ENCODE measurements at places on chromosomes 11 and 22.

DNA sequence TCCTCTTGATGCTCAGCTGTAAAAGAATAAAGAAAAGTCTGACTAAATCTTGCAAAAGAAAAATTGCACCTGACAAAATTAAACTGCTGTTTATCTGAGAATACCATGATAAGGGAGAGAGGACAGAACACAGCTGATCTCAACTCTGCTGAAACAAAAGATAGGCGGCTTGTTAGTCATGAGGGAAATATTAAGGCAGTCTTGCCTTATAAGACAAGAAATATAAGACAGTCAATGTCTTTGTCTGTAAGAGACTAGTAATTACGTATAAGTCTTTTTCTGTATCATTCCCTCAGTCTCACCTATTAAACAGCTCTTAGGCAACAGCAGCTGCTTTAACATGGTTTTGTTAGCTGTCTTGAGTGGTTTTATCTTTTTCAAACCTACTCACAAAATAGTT lies 296.6 kb downstream of the LUZP2 start:
- no peak for DNase-seq

GRCh38 chr11:61149624-61150615 lies 11.3 kb downstream of the VPS37C start:
- no peak for DNase-seq

GRCh38 chr22:42889304-42889703 lies 32.2 kb upstream of the ARFGAP3 start:
- no peak for DNase-seq

DNA sequence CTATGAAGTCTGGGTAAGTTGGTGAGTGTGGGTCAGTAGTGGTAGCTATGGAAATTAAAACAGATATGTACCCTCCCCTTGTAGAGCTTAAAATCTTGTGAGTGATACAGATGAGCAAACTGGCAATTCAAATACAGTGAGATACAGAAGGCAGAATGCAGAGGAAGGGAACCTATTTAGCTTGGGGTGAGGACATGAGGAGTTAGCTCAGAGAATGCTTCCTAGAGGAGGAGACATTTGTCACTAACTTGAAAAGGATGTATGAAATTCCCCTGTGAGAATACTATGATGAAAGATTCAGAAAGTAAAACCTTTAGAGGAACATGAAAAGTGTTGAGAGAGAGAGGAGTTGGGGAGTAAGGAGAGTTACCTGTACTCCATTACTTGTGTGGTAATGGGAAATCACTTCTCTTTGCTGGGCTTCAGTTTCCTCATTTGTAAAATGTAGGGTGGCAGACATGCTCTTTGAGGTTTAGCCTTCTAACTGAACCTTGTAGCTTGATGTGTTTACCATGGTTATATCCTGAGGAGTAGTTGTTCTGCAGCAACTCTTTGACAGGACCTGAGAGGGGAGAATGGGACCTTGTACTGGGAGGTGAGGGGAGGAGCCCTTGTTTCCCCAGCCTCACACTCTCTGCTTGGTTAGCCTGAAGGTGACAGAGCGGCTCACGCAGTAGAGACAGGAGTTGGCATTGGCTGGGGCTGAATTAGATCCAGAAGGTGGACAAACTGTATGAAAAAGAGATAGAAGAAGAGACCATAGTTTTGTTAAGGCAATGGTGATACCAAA lies 17.9 kb downstream of the SWAP70 start:
- no peak for DNase-seq

DNA sequence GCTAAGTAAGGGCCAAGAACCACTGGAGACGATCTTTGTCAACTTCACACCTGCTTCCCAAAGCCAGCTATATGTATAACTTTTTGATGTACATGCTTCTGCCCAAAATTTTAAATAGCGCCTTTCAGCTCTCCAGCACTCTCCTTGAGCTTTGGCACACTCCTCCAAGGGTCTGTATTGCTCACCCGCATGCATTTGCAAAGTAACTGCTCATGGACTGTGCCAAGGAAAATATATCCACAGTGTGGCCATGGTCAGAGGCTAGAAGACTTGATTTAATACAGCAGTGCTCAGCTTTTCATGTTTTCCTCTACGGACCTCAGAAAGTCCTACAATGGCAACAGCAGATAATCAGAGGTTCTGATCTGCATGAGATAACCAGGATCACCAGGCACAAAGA lies 550.1 kb downstream of the SOX6 start:
- no peak for DNase-seq

- DNase-seq = no peak
Observed at GRCh38 chr11:82191695-82192094, 542.0 kb downstream of the FAM181B start.

GRCh38 chr11:20388096-20389055 lies 860 bp downstream of the PRMT3 start:
- peak; percentile 17 for DNase-seq

- DNase-seq = no peak
Observed at GRCh38 chr11:34514597-34514996, 1.0 kb upstream of the ELF5 start.

- DNase-seq = no peak
Observed at GRCh38 chr22:41217553-41218157, 12.5 kb downstream of the L3MBTL2 start.

DNA sequence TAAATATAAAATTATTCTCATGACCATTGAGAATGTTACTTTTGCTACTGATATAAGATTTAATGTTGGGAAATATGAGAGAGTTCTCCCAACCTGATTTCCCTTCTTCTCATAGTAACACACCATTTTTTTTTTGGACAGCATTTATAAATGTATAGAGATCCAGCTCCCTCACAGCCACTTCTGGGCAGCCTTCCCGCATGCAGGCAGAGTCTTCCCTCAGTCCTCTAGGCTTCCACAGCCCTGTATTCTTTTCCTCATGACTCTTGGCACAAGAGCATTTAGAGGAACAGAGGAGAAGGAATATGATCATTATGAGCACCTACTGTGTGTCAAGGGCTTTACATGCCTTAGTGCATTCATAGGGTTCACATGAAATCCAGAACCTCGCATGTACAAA lies 9.0 kb downstream of the DTX4 start:
- no peak for DNase-seq

DNA sequence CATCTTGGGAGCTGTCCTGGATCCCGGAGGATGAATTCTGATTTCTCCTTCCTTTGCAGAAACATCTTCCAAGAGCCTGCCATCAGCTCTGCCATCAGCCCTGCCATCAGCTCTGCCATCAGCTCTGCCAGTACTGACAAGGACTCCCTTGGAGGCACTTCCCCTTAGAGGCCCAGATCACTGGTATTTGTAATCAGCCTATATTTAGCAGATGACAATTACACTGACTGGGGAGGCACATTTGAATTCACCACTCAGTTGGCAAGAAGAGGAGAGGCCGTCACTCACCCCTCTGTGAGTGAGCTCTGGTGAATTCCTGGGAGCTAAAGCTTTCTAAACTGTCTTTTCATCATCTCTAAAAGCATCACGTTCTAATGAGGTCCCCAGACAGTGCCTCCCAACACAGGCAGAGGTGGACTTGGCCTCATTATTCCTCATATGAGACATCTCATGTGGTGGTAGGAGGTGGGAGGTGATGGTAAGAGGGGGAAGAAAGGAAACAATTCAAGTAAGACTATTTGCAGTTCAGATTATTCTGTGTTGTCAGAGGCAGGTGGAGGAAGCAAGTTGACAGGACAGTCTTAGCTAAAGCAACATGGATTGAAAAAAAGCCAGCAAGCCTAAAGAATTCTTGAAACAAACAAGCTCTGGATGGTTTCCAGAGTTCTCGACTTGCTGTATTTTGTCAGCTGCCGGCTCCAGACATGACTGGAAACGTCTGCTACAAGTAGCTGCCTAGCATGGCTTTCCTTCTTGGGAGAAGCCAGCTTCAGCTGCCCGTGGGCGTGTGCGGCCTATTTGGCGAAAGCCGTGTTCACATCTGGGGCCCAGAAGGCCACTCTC lies 771.7 kb downstream of the TBC1D22A start:
- no peak for DNase-seq

GRCh38 chr11:134120143-134120850 lies 51.4 kb downstream of the JAM3 start:
- DNase-seq = no peak

DNA sequence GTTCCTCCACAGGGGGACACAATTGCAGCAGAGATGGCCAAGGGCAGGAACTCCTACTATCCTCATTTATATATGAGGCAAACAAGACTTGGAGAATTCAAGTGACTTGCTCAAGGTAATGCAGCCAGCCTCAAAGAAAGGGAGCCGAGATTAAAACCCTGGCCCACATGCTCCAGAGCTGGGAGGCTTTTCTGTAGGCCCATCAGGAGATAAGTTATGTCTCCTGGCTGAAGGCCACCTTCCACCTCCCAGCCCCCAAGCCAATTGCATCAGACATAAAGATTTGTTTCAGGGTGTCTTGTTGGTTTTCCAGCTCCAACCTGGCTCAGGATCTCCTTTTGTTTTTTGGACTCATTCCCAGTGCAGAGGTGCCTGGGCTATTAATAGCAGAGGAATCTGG lies 59.5 kb downstream of the SMIM38 start:
- DNase-seq = no peak

- DNase-seq = no peak
Observed at GRCh38 chr22:20859615-20860014, 808 bp downstream of the SNAP29 start.

DNA sequence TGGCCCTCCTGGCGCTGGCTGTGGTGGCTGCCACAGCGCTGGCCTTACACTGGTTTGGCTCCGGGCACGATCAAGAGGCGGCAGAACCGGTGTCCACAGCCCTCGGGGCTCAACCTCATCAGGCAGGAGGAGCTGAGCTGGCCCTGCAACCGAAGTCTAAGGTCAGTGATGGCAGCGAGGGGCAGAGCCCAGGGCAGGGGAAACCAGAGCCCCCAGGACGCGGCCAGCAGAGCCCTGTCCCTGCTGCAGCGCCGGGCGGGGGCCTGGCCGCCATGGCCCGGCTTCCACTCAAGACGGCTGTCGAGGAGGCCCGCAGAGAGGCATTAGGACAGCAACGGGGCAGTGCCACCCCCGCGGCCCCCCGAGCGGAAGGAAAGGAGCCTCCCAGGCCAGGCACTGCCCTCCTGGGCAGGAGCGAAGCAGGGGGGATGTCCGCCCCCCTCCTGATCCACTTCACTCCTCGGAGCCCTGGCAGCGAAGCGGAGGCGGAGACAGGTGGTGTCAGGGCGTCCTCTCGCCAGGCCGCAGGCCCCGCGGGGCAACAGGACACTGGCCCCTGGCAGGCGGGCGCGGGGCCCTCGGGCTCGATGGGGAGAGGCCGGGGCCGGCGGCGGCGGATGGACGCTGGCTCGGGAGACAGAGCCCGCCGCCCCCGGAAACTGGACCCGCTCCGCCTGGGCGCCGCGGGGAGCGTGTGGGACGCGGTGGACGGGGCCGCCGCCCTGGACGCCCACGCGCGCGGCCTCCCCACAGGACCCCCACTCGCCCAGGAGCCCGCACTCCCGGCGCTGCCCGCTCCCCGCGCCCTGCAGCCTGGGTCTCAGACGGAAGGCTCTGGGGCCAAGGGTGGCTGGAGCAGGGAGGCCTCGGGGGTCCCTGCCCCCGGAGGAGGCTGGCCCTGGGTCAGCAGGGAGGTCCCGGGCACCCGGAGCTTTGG lies 895 bp downstream of the KLHDC7B start:
- DNase-seq = no peak

- no peak for DNase-seq
Observed at GRCh38 chr11:66854231-66854661, 2.6 kb upstream of the LRFN4 start.

DNA sequence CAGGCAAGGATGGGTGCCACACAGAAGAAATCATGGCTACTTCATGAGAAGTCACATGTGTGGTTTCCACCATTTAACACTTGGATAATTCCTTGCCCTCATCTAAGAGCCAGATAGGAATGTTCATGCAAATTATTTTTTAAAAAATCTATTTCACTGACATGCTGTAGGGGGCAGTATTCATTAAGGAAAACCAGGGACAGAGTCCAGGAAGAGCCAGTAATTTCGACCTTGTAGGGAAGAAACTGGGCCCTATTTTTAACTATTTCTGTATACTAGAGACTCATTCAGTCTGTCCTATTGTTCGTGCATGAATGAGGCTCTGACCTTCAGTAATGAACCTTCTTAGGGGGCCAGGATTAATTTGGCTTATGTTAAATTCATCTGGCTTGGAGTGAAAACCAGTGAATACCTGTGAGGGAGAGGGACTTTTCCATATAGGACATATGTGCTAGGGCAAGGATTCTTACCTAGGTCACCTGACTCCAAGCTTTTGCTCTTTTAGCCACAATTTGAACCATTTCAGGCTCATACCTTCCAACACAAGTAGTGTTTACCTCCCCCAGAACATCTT lies 192.7 kb downstream of the NAV2 start:
- DNase-seq = peak; percentile 51

- no peak for DNase-seq
Observed at GRCh38 chr11:57596266-57596885, 1.1 kb upstream of the SERPING1 start.

GRCh38 chr11:20387261-20388095 lies at the start of gene PRMT3:
Gene PRMT3, plus strand, starts transcription at chr11:20387716. Its CDS starts 31 bp downstream, at chr11:20387747.
- DNase-seq = peak; percentile 92

GRCh38 chr11:57523419-57523818 lies 7.1 kb downstream of the TIMM10 start:
- no peak for DNase-seq

GRCh38 chr11:104104664-104105063 lies 59.3 kb downstream of the PDGFD start:
- DNase-seq = no peak

DNA sequence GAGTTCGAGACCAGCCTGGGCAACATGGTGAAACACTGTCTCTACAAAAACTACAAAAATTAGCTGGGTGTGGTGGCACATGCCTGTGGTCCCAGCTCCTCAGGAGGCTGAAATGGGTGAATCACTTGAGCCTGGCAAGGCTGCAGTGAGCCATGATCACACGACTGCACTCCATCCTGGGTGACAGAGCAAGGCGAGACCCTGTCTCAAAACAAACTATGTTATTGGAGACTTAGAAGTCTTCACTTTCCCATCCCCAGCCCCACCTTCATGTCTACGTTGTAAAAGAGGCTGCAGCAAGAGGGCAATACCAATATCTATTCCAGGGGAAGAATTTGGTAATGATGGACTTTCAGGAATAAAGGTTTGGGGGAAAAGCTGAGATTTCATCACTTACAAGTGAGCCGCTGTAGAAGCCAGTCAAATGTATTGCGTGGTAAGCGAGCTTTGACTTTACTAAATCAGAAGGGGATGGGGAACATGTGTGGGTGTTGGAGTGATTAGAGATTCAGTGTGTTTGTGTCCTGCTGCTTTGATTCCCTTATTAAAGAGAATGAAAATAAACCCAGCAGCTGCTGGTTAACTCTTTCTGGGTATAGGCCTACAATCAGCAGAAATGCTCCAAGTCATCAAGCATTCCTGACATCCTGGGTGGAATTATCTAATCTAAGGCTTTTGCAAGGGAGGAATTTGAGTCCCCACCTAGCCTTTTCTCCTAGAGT lies 53.7 kb downstream of the UBASH3B start:
- DNase-seq = peak; percentile 75

GRCh38 chr11:111935317-111936039 lies 1.7 kb upstream of the DIXDC1 start:
- DNase-seq = no peak

GRCh38 chr11:125268611-125269010 lies 104.1 kb downstream of the PKNOX2 start:
- no peak for DNase-seq

GRCh38 chr11:73185680-73186293 lies 32.3 kb upstream of the P2RY2 start:
- peak; percentile 29 for DNase-seq
